Fibroblast of lung (primary cell): ENCODE measurements at places on chromosomes 4 and X. TPM values are rescaled to one million over a fixed set of nuclear protein-coding genes. Genes with fewer than 3 reads are reported as not detected.

DNA sequence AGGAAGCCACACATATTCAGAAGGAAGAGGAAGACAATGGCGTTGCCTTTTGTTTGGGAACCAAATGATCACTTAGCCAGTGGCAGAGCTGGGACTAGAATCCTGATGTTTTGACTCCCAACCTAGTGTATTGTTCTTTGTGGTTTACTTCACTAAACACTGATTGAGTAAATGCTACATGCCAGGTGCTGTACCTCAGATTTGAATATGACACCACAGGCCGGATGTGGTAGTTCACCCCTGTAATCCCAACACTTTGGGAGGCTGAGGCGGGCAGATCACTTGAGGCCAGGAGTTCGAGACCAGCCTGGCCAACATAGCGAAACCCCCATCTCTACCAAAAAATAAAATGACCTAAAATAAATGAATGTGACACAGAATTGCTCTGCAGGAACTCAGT is 8.4 kb downstream of the NDUFA1 start:
- DNase-seq = no peak

DNA sequence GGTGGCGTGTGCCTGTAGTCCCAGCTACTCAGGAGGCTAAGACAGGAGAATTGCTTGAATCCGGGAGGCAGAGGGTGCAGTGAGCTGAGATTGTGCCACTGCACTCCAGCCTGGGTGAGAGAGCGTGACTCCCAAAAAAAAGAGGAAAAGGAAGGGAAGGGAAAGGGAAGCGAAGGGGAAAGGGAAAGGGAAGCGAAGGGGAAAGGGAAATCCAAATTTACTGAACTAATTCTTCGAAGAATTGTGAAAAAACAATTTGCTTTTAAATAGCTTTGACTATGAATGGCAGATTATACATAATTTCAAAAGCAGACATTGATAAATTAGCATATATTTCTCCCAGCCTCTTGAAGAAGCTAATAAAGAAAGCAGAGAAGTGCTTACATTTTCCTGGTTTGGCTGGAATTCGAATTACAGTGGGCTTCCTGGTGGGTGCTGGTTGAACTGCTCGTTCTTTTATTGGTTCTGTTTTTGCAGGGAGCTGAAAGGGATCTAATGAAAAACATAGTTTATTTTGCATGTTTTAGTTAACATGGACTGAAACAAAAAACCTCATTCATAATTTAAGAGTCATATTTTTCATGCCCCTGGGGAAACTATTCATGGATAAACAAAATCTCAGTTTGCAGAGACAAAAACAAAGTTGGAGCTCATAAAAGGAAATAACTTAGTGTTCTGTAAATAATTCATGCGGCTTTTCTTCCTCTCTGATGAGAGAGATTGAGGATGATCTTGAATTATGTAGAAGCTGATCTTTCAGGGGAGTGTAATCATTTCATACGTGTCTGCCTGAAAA is 66.0 kb downstream of the RPS3A start:
- peak; percentile 32 for DNase-seq

- DNase-seq = no peak
These were observed 69.7 kb downstream of the ANKRD50 start for GRCh38 chr4:124642846-124643245.

DNA sequence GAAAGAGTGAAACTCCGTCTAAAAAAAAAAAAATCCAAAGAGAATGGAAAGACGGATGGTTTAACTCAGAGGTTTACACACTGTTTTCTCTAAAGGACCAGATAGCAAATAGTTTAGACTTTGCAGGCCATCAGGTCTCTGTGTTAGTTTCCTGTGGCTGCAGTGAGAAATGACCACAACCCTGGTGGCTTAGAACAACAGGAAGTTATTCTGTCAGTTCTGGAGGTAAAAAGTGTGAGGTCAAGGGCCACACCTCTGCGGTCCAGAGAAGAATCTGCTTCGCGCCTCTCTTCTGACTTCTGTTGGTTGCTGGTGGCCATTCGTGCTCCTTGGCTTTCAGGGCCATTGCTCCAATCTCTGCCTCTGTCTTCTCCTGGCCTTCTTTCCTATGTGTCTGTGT is 76.9 kb downstream of the TENM3 start:
- no peak for DNase-seq

RAB33A gene
- total RNA-seq = 12.6 and 18.3 TPM in 2 replicates

GRCh38 chr4:102007959-102008425 is 217.5 kb downstream of the BANK1 start:
- DNase-seq = no peak

PKD2 gene
- 101 and 109 TPM in 2 replicates for total RNA-seq

- DNase-seq = peak; percentile 78
These were observed 43.7 kb downstream of the NLGN4X start for GRCh38 chrX:6184900-6185515.

GRCh38 chr4:20217521-20217920 is 34.2 kb upstream of the SLIT2 start:
- no peak for DNase-seq

- no peak for DNase-seq
These were observed 78.2 kb upstream of the C4orf54 start for GRCh38 chr4:99735822-99736221.

UGT2A1 gene
- total RNA-seq = not detected in 2 replicates

DCAF4L1 gene
- under 0.01 and 0.17 TPM in 2 replicates for total RNA-seq

DNA sequence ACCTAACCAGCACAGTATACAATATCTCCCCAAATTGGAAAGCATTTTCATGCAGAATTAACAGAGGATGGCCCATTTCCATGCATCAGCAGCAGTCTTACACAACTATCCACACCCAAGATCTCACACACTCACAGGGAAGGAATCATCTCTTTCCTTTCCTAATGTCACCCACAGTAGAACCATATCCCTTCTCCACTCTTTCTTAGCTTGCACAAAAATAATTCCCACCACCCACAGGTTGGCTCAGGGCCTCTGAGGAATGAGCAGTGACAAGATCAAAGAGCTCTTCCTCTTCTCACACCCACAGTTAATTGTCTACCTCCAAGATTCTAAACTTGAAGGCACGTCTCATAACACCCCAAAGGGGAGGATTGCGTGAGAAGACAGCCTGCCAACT is 217.7 kb upstream of the VEGFC start:
- no peak for DNase-seq

VAMP7 gene
- 31.8 and 40.1 TPM in 2 replicates for total RNA-seq

DNA sequence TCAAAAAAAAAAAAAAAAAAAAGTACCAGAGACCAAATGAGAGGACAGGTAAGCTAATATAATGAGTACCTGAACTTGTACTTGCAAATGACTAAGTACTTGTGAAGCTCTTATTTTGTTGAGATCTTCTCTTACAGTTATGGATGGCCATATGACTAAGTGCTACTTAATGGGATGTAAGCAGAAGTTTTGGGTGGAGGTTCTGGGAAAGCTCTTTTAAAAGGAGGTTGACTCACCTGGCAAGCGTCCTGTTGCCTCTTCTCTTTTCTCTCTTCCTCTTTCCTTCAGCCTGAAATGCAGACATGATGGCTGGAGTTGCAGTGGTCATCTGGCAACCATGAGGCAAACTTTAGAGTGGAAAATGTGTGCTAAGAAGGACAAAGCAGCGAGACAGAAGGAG is 36.9 kb upstream of the MED14 start:
- peak; percentile 84 for DNase-seq

GRCh38 chr4:80507077-80507476 is 171.5 kb downstream of the CFAP299 start:
- no peak for DNase-seq

ATP1B4 gene
- not detected in 2 replicates for total RNA-seq

- peak; percentile 43 for DNase-seq
These were observed 53.7 kb upstream of the RBPJ start for GRCh38 chr4:26267087-26267486.

GPC4 gene
- 1.5 and 2.8 TPM in 2 replicates for total RNA-seq

DNA sequence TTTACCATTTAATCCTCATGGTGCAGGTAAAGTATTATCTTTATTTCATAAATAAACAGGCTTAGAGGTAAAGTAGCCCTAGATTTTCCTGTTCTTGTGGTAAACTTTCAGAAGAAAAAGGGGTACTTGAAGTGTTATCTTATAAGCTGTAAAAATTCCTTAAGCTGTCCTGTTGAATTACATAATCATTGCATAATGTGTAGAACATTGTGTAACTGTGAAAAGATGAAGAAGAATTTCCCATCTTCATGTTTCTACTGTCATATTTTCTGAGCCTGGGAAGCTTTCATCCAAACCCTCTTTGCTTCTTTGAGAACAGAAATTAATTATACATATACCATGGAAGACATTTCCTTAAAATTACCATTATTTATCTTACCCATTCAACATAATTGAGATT is 90.5 kb downstream of the ELOVL6 start:
- DNase-seq = no peak

PHOX2B gene
- not detected in 2 replicates for total RNA-seq

DNA sequence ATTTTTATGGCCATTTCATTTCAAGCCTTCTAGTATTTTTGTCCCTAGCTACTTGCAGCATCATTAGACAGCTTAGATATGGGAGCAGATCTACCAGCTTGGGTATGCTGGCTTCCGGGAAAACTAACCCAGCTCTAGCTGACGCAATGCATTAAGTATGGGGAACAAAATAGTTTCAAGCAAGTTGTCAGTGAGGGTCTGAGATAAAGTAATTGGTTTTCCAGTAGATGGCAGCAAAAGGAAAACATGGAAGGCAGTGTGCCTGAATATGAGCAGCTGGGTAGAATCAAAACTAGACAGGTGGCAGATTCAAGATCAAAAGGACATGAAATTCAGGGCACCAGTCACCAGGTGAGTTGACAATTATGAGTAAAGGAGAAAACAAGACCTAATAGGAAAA is 340.9 kb upstream of the CTSO start:
- DNase-seq = peak; percentile 96

GRCh38 chr4:3077796-3078195 is 3.3 kb downstream of the HTT start:
- DNase-seq = no peak

- no peak for DNase-seq
These were observed 286.1 kb upstream of the TBX22 start for GRCh38 chrX:79728421-79728820.

- peak; percentile 13 for DNase-seq
These were observed 219.7 kb upstream of the NDST3 start for GRCh38 chr4:117814277-117815246.

DNA sequence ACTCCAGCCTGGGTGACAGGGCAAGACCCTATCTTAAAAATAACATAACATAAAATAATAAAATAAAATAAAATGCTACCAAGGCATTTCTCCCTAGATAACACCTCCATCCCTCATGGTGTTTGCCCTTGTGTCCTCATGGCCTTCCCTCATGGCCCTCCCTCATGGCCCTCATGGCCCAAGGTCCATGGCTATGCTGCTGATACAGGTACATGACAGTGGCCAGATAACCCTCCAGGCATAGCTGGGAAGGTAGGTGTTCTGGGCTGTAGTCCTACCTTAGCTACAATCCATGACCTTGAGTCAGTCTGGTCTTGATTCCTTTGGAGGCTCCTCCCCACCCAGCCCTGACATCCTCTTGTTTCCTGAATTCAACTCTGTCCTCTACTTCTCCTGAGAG is 75.2 kb downstream of the PJA1 start:
- no peak for DNase-seq

GRCh38 chr4:128357286-128357685 is 69.7 kb upstream of the PGRMC2 start:
- DNase-seq = no peak

CLCN4 gene
- total RNA-seq = 2.1 and 4.0 TPM in 2 replicates

USP17L25 gene
- total RNA-seq = not detected in 2 replicates

DNA sequence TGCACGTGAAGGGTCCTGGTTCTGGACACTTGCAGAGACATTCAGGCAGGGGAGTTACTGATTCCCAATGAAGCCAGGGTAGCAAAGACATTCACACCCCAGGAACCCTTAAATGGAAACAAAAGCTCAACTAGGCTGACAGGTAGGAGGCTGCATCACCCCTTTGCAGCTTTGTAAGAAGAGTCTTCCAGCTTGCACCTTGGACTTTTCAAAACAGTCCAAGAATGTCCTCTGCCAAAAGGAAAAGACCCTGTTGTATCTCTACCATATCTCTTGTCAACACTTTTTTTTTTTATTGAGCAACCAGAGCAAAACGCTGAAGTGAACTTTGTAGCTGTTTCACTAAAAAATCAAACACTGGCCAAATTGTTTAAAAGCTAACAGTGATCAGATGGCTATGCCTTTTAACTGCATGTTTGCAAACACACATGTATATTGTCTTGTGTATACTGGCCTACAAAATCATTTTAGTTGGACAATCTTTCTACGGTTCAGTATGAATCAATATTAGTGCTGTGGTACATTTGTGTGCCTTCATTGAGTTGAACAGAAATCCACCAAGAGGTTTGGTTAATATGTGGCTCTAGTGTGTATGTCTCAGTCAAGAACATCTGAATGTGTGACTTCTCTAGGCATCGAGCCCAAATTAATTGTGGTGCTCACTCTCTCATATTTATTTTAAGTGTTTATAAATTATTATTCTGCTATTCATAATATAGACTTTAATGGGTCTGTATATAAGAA is 18.5 kb upstream of the WWC2 start:
- no peak for DNase-seq

DNA sequence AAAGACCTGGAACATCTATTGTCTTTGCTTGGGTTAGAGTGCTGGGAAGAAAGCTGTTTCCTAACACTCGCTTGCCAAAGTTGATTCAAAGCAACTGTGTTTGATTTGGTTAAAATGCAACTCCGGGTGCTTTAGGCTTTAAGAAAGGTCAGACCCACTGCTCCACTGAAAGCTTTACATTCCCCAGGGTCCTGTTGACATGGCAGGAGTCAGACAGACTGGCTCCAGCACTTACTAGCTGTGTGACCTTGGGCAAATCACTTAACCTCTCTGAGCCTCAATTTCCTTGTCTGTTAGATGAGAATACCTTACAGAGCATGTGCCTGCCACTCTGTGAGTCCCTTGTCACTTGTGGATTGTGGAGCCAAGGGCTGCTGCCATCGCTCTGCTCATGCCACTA is 39.0 kb downstream of the DGKK start:
- DNase-seq = no peak

DNA sequence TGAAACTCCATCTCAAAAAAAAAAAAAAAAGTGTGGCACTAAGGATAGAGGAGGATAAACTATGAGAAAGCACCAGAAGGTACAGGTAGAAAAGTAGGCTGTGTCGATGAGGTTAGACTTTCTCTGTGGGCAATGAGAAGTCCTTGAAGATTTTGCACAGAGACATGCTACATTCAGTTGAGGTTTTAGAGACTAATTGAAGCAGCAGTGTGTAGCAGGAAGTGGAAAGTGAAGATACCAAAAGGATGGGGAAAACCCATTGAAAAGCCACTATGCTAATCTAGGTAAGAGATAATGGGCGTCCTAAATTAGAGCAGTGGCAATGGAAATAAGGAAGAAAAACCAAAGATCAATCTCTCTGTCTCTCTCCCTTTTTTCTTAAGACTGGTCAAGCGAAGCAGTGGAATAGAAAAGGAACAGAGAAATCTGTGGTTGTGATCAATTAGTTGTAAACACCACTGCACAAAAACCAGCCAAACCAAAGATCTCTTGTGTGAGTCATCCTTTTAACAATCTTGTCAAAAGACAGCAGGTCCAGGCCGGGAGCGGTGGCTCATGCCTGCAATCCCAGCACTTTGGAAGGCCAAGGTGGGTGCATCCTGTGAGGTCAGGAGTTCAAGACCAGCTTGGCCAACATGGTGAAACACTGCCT is 3.5 kb downstream of the SPINK2 start:
- peak; percentile 49 for DNase-seq

GRCh38 chr4:99634742-99635360 is 22.8 kb downstream of the C4orf54 start:
- no peak for DNase-seq
